ENCODE measurements at places on chromosomes 16 and 17.

- peaks cover 4% of the 10 kb centered on the region for H3K36me3 ChIP-seq
- peaks cover 9% of the 10 kb centered on the region for H3K4me1 ChIP-seq
- DNase-seq: no peak
- no peak overlapping the region for H3K27ac ChIP-seq
- H3K27me3 ChIP-seq: no peaks in the 10 kb centered on the region
- no peak overlapping the region for H3K4me3 ChIP-seq
Measured at GRCh38 chr16:89598199-89598598, 15.2 kb upstream of the DPEP1 start.

DNA sequence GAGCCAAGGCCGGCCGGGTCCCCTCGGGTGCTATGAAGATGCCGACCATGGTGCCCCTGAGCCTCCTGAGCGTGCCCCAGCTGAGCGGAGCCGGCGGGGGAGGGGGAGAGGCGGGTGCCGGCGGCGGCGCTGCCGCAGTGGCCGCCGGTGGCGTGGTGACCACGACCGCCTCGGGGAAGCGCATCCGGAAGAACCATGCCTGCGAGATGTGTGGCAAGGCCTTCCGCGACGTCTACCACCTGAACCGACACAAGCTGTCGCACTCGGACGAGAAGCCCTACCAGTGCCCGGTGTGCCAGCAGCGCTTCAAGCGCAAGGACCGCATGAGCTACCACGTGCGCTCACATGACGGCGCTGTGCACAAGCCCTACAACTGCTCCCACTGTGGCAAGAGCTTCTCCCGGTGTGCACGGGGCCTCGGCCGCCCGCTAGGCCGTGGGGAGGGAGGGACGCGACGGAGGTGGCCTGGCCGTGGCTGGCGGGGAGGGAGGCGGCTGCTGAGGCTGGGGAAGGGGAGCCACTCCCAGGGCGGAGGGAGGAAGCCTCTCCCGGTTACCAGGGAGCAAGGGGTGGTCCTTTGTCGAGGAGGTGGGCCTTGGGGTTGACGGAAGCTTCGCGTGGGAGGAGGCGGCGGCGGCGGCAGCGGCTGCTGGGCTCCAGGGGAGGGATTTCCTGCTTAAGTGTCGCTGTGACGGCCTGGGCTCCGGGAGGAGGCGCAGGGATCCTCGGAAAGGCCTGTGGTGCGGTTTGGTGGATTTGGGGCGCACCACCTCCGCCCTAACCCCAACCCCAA lies 1.3 kb downstream of the MAZ start:
- no peak overlapping the region for H3K27ac ChIP-seq
- DNase-seq: no peak
- peak overlapping the region; percentile 50 for H3K4me3 ChIP-seq
- H3K27me3 ChIP-seq: no peaks in the 10 kb centered on the region
- peaks cover 8% of the 10 kb centered on the region for H3K4me1 ChIP-seq

- no peak overlapping the region for H3K27ac ChIP-seq
- no peaks in the 10 kb centered on the region for H3K4me1 ChIP-seq
- no peaks in the 10 kb centered on the region for H3K36me3 ChIP-seq
- no peak overlapping the region for H3K4me3 ChIP-seq
- DNase-seq: no peak
Measured at GRCh38 chr17:11252146-11252545, 11.1 kb downstream of the SHISA6 start.

GRCh38 chr17:57746221-57746620 lies 1.1 kb upstream of the CCDC182 start:
- H3K4me1 ChIP-seq: no peaks in the 10 kb centered on the region
- no peaks in the 10 kb centered on the region for H3K36me3 ChIP-seq
- DNase-seq: no peak
- H3K4me3 ChIP-seq: no peak overlapping the region

DNA sequence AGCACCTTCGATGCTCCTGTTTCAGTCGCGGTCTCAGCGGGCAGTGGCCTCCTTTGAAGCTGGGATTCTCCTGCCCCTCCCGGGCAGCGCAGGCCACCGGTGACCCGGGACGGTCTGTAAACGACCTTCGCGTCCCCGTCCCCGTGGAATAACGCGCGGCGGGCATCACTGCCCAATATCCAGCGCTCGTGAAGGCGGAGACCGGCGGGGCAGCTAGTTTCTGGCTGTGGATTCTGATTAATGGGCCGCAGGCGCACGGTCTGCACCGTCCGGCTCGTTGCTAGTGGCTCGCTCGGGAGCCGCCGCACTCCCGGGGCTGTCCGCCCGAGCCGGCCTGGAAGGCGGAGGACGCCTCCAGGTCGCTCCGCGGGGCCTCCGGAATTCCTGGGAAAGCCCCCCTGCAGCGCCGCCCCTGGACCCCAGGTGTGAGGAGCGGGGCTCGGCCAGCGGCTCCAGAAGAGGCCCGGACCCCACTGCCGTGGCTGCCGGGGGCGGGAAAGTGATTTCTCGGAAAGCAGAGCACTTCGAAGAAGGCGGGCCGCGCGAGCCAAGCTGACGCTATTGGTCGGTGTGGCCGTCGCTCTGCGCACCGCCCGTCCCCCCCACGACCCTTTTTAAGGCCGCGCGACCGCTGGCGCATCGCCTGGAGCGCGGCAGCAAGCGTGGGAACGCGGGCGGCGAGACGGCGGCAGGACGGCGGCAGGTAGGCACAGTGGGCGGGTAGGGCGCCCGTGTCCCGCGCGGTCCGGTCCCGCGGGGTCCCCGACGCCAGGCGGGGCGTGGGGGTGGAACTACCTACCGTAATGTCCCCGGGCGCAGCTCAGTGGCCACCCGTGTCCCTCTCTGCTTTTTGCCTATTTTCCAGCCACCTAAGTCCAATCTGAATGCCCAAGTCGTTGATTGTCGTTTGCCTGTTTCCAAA lies at the start of gene IRF8:
IRF8 (plus strand) TSS at position 642 of the 922 bp plus-strand sequence. CDS start 3,854 bp downstream, outside the sequence.
- peak within 1 kb of the TSS; percentile 67 for H3K4me3 ChIP-seq
- no peak within 1 kb of the TSS for H3K27ac ChIP-seq
- DNase-seq: no peak
- H3K36me3 ChIP-seq: no peaks in the 10 kb centered on the region
- peaks cover 2% of the 10 kb centered on the region for H3K4me1 ChIP-seq

- H3K4me1 ChIP-seq: no peaks in the 10 kb centered on the region
- no peak overlapping the region for H3K27ac ChIP-seq
- DNase-seq: peak; percentile 22
- H3K4me3 ChIP-seq: no peak overlapping the region
Measured at GRCh38 chr17:58587713-58588117, 73.3 kb upstream of the MTMR4 start.

DNA sequence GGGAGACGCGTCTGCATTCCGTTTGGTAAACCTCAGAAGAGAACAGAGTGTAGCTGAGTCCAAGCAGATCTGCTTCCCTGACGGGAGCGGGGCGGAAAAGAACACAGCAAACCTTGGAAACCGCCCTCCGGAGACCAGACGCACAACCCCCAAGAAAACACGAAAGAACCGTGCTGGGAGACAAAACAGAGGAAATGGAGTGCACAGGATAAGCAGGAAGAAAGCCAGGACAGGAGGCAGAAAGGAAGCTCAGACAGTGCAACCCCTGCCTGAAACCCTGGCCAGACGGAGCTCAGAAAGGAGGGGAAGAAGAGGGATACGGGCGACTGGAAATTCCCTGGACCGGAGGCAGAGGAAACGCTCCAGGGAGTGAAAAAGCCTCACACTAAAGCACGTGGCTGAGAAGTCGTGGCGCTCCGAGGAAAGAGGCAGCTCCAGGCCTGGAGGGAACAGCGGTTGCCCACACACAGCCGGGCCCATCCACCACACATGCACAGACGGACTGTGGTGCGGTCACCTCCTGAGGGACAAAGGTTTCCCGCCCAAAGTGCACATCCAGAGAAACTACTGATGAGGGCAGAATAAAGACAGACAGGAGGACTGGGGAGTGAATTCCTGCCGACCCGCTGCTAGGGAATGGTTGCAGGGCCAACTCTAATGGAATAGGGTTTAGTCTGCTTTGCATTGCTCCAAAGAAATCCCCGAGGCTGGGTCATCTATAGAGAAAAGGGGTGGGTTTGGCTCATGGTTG lies 10.2 kb downstream of the DPEP1 start:
- no peaks in the 10 kb centered on the region for H3K36me3 ChIP-seq
- no peaks in the 10 kb centered on the region for H3K27me3 ChIP-seq
- H3K4me3 ChIP-seq: no peak overlapping the region
- peaks cover 6% of the 10 kb centered on the region for H3K4me1 ChIP-seq

DNA sequence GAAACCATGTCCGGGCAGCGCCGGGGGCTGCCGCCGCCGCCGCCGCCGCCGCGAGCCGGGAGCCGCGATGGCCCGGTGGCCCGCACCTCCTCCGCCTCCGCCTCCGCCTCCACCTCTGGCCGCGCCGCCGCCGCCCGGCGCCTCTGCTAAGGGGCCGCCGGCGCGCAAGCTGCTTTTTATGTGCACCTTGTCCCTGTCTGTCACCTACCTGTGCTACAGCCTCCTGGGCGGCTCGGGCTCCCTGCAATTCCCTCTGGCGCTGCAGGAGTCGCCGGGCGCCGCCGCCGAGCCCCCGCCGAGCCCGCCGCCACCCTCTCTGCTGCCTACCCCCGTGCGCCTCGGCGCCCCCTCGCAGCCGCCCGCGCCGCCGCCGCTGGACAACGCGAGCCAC lies 587 bp downstream of the HS3ST4 start:
- no peaks in the 10 kb centered on the region for H3K36me3 ChIP-seq
- no peak overlapping the region for H3K27ac ChIP-seq
- 0 out of 2 replicates have a peak, but pooled peaks cover 1% of the 10 kb centered on the region for H3K4me1 ChIP-seq
- DNase-seq: no peak
- peaks cover 9% of the 10 kb centered on the region for H3K27me3 ChIP-seq

GRCh38 chr16:55901566-55902217 lies 26.5 kb upstream of the CES5A start:
- no peak for DNase-seq
- H3K27ac ChIP-seq: no peak overlapping the region
- no peak overlapping the region for H3K4me3 ChIP-seq
- H3K27me3 ChIP-seq: no peaks in the 10 kb centered on the region
- no peaks in the 10 kb centered on the region for H3K36me3 ChIP-seq

Measured in iPS DF 6.9 (cell line).